ENCODE measurements at places on chromosomes 2 and 18.

- no peak for DNase-seq
These were observed 56.0 kb upstream of the MEX3C start for GRCh38 chr18:51253476-51253875.

DNA sequence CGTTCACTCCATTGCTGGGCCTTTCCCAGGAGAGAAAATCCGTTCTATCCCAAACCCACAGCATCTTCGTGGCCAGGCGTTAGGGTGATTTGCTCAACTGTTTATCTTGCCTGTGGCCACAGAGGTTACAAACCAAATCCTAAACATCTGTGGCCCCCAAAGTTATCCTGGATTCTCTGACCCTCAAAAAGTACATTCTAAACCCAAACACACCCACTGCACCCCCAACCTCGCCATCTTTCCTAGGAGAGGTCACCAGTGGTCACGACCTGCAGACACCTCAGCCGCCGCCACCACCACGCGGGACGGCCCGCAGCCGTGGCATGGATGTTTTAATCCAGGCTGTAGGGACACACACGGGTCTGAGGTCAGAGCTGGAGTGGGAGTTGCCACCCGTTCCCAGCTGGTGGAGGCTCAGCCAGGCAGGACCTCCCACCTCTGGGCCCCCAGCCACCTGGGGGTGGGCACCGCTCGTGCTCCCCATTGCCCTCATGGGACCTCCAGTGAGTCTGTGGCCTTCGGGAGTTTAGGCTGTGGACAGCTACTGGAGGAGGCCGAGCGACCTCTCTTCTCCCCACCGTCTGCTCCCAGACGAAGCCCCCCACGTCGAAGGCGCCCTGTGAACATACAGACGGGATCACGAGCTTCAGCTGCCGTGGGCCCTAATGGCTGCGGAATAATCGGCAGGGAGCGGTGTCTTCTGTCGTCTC is 72.0 kb downstream of the KCNG2 start:
- DNase-seq, result no peak

DNA sequence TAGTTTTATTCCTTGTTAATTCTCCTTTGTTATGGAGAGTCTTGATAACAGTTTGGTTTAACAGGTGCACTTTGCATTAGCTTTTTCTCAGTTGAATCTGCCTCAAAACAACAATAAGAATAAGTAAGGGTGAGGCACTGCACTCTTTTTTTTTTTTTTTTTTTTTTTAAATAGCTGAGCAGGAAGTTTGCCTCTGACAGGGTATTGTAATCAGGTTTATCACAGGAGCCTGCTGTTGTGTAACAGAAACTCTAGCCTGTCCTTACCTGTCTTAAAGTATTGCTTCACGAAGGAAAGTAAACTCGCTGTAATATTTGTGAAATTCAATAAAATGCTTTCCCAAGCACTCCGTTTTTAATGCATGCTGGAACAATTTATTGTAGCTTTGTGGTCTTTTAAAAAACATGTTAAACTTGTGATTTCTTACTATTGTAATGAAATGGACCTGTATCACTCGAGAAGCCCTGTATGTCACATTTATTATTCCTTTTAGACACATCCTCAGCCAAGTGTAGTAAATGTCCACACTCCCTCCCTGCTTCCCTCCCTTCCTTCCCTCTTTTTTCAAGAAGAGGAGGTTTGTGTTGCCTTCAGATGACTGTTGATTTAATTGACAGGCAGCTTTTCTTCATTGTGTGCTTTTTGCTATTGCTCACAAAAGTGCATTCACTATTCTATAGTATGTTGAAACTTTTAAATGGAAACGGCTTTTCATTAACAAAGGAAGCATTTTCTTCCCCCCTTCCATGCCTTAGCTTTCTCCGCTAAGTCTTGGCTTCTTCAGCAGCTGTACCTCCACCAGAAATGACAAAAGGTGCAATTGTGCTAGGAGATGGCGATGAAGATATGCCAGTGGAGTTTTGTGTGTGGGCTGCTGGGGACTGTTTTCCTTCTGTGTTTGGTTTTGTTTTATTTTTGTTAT is 52.7 kb downstream of the TAF1B start:
- no peak for DNase-seq

DNA sequence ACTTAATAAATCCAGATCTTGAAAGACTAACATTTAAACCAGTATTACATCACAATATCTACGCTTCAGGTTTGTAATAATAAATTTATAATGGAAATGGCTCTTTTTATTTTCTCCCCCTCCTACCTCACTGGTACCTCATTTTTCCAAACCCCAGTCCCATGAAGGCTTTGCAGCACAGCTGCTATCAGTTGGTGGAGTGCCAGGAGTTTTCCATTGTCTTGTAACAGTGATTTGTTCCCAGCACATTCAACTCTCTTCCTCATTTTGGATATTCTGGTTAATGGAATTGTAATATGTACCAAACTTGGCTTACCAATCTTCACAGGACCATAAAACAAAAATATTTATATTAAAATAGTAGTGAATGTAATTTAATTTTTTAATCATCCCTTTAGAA is 91.2 kb downstream of the VRK2 start:
- no peak for DNase-seq

DNA sequence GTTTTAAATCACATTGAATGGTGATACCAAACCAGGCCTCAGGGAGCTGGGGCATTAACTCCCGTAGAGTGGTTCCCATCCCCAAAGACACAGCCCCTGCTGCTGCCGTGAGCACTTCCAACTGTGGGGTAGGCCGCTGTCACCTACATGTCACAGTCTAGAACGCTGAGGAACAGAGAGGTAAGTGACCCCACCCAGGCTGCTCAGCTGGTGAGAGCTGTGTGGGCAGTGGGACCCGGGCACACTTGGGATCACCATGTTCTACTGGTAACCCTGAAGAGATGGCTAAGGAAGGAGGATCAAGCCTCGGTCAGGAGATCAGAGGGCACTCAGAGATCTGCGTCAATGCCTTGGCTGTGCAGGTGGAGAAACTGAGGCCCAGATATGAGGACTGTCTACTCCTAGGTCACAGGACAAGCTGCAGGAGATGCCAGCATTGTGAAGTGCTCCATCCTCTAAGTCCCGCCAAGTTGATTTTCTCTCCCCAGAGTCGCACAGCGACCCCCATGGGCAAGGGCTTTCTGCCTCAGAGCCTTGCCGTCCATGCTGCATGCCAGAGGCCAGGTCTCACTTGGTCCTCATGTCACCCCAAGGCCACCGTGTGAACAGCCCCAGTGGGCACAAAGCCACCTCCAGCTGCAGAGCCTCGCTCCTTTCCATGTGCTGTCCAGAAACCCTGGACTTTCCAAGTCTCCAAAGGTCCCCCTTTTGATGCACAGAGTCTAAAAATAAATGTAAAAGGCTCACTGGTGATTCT is 144.2 kb upstream of the OTOS start:
- DNase-seq, result no peak

DNA sequence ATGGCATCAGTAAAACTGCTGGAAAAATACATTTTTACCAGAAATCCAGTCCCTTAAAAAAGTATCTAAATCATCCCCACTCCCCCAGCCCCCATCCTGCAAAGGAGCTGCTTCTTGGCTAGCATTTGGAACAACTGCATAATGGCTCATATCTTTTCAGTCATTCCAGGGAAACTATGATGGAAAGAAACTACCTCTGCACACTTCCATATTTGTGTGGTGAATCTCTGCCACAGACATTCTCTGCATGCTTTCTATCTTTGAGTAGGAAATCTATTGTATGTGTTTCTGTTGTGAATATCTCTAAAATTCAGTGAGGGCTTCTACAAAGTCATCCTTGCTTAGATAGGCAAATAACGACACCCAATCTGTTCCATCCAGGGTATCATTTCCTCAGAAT is 632.3 kb downstream of the LRP1B start:
- DNase-seq, result no peak

GRCh38 chr2:135095591-135095990 is 43.5 kb downstream of the RAB3GAP1 start:
- no peak for DNase-seq

GRCh38 chr2:240806459-240806858 is 13.6 kb downstream of the KIF1A start:
- DNase-seq, result no peak

DNA sequence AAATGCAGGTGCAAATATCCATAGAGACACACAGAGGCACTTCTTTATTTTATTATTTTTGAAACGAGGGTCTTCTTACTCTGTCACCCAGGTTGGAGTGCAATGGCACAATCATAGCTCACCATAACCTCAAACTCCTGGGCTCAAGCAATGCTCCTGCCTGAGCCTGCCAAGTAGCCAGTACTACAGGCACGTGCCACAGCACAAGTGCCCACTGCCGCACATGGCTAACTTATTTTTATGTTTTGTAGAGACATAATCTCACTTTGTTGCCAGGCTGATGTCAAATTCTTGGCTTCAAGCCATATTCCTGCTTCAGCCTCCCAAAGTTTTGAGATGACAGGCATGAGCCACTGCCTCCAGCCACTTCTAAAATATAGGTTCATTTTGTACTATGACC is 537.6 kb downstream of the THSD7B start:
- no peak for DNase-seq

GRCh38 chr2:96240341-96241038 is 25.3 kb downstream of the TMEM127 start:
- DNase-seq, result no peak

- DNase-seq, result no peak
These were observed 5.7 kb downstream of the ROCK1 start for GRCh38 chr18:21105936-21106335.

DNA sequence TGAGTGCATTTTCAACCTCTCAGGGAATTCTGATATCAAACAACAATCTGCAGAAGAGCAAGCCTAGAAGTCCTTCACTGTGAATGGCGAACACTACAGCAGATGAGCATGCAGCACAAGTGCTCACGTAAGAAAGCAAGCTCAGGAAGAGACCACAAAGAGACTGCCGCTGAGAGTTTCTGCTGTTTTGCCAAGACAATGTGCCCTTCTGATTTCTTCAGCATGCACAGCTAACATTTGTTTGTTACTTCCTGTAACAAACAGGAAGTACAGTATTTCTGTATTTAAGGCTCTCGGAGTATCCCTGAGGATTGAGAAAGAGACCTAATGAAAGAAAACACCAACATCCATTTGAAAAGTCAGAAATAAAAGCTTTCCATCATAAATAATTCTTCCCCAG is 45.9 kb downstream of the MBOAT2 start:
- DNase-seq, result no peak

DNA sequence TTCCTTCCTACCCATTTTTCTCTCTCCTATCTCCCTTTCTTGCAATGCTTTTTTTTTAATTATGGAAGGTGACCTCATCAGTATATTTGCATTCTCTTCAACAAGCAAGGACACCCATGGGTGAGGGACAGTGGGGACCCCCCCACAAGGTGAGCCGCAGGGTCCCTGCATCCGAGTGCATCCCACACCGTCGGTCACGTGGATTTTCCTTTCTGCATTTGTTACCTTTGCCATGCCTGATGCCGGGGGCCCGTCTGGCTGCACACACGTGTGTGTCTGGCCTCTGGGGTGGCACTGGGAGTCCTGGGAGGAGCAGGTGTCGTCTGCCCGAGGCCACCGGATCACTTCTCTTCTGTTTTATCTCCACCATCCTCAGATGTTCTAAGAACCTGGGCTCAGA is 30.1 kb upstream of the SNTG2 start:
- DNase-seq, result no peak

DNA sequence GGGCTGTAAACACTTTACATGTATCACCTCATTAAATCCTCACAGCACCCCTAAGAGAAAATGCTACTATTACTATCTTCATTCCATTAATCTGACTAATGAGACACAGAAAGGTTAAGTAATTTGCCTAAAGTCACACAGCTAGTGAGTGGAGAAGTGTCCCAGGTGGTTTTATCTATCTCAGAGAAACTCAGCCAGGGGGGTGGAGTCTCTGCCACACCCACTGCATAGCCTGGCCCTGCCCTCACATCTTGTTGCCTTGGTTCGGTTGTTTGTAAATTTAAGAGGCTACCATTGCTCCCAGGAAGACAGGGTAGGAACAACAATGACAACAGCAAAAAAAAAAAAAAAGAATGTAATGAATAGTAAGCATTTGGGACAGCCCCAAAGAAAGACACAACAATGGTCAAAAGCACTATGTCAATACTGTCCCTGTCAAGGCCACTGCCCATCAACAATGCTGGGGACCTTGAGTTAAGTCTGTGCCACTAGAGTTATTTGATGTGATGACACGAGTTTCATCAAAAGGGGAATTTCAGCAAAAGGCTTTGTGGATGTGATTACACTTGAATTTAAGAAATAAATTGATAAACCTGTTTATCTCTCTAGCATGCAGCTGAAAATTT is 17.5 kb downstream of the CYRIA start:
- no peak for DNase-seq

GRCh38 chr2:207835805-207836204 is 66.1 kb upstream of the FZD5 start:
- no peak for DNase-seq

- DNase-seq, result no peak
These were observed 180.8 kb downstream of the KLHL29 start for GRCh38 chr2:23565814-23566213.

DNA sequence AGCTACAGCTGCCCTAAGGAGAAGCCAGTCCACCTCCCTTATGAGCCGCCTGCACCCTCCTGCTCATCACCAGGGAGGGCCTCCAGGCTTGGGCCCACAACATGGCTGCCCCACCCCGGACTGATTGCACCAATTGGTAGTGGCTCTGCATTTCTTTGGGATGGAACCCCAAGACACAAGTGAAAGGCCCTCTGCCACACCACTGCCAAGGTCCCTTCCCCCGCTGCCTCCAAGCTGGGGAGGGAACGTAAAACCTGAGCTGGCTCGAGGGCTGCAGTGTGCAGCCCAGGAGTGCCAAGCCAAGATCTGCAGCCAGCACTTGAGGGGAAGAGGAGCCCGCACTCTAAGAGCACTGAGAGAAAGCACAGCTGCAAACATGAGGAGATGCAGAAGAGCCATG is 97.3 kb downstream of the EFEMP1 start:
- DNase-seq, result no peak

DNA sequence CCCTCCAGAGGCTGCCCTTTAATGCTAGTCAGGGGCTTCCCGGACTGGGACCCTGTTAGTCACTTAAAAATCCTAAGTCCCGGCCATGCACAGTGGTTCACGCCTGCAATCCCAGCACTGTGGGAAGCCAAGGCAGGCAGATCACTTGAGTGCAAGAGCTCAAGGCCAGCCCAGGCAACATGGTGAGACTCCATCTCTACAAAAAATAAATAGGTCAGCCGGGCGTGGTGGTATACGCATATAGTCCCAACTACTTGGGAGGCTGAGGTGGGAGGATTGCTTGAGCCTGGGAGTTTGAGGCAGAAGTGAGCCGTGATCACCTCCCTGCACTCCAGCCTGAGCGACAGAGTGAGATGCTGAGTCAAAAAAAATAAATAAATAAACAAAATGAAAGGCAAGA is 17.2 kb upstream of the KCNG2 start:
- no peak for DNase-seq

DNA sequence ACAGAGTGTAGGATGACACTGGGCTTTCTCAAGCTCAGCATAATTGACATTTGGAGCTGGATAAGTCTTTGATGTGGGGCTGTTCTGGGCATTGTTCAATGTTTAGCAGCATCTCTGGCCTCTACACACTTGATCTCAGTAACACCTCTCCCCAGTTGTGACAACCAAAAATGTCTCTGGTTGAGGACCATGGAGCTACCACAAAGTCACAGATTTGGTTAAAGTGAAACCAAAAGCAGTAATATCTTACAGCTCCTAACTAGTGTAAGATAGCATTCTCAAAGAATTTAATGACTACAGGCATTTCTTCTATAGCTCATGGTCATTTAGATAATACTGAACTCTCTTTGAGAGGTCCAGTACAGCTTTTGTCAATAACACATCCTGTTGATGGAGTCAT is 23.4 kb upstream of the PAX3 start:
- DNase-seq, result no peak

Measured in stimulated activated CD4-positive, alpha-beta T cell treated with anti-CD3 and anti-CD28 coated beads, TNF-alpha, amount 100 ng/mL, for 24 hours (primary cell).